CD4-positive, alpha-beta T cell treated with Interferon alpha-2 for 1 hour (primary cell): ENCODE measurements at places on chromosomes 16 and 17.

- no peak for DNase-seq
Observed at GRCh38 chr17:31313982-31314781, at the start of gene EVI2B. EVI2B (minus strand) TSS chr17:31314054; CDS start chr17:31305609, 8,445 bp downstream.

GRCh38 chr16:81937305-81938038, 73.8 kb downstream of the SDR42E1 start:
- DNase-seq, result no peak

- DNase-seq, result no peak
Observed at GRCh38 chr17:78885956-78886355, 17.0 kb downstream of the CEP295NL start.

DNA sequence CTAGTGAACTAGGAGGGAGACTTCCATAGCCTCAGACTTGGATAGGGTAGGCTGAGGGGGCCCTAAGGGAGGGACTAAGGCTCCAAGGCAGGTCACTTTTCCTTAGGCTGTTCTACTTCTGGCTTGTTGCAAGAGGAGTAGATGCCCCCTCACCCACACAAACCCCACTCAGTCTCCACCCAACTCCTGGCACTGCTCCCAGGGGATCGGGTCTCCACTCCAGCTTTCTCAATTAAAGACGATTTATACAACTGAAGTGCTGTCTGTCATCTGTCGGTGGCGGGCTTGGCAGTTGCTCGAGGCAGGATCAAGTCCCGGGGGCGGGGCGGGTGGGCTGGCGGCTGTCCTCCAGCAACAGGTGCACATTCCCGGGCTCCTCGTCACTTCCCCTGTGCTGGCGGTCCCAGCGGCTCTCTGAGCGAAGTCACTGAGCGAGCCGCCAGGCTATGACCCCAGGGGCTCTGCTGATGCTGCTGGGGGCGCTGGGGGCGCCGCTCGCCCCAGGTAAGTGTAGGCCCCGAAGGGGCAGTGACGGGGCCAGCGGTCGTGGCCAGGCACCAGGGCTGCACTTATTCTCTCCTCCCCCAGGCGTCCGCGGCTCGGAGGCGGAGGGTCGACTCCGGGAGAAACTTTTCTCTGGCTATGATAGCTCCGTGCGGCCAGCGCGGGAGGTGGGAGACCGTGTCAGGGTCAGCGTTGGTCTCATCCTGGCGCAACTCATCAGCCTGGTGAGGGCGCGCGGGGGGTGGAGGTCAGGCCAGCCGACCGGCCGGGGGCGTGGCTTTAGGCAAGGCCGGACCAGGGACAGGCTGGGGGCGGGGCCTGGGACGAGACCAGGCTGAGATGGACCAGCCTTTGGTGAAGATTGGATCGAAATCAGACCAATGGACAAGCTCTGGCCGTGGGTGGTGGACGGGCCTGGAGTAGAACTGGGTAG, at the start of gene CHRNB1:
Gene CHRNB1, plus strand, starts transcription at position 380 of the 937 bp plus-strand sequence. Its CDS starts 67 bp downstream, at position 447.
- DNase-seq, result no peak

GRCh38 chr17:40313668-40314583, 4.9 kb downstream of the RARA start:
- DNase-seq, result no peak

DNA sequence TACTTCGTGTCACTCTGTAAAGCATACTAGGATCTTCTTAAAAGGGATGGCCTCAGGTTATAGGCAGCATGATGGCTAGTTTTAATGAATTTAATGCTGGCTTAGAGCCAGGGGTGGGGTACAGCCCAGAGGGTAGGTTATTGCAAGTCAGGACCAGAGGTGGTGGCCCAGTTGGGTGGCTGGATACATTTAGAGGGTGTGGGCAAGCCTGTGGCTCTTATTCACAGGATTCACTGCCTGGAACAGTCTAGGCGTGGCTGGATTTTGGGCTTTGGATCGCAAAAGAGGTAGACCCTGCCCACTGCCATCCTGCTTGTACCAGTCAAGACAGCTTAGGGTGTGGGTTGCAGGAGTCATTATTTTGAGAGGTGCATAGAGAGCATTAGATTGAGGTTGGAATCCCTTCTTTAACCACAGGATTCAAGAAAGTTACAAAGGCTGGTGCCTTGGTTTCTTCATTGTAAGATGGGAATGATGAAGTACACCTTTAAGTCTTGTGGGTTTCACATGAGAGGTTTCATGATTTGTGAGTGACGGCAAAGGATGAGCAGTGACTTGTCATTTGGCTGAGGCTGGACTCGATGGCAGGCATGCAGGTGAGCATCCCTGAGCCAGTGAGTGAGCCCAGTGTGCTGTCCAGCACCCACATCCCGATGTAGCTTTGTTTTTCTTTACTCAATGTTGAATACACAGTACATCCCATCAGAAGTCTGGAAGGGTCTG, 85.2 kb downstream of the KSR1 start:
- no peak for DNase-seq

- no peak for DNase-seq
Observed at GRCh38 chr17:32953857-32954256, 25.9 kb downstream of the TMEM98 start.

DNA sequence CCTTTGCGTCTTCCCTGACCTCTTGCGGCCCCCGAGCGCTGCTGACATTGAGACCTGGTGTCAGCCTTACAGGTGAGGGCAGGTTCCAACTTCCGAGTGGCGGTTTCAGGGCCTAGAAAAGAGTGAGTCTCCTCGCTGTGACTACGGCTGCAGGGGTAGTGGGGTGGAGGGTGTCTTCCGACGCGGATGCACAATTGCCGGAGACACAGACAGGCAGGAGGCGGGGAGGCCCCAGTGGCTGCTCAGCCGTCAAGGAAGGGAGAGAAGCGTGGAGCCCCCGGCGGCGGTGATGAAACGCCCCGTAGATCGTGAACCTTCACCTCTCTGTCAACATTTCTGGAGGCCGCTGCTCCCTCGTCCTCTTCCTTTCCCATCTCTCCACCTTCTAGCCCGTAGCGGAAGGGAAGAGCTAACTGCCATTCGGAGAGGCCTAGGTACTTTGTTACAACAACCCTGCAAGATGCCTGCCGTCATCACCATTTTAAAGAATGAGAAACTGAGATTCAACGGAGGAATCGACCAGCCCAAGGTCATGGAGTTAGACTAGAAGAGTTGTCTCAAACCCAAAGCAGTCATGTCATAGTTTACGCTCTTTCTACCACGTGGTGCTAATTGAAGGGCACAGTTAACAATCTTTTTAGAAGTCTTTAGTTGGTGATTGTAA, 485 bp downstream of the DNAJA3 start:
- DNase-seq, result no peak

- DNase-seq, result no peak
Observed at GRCh38 chr17:41784207-41784744, 2.2 kb downstream of the JUP start.

DNA sequence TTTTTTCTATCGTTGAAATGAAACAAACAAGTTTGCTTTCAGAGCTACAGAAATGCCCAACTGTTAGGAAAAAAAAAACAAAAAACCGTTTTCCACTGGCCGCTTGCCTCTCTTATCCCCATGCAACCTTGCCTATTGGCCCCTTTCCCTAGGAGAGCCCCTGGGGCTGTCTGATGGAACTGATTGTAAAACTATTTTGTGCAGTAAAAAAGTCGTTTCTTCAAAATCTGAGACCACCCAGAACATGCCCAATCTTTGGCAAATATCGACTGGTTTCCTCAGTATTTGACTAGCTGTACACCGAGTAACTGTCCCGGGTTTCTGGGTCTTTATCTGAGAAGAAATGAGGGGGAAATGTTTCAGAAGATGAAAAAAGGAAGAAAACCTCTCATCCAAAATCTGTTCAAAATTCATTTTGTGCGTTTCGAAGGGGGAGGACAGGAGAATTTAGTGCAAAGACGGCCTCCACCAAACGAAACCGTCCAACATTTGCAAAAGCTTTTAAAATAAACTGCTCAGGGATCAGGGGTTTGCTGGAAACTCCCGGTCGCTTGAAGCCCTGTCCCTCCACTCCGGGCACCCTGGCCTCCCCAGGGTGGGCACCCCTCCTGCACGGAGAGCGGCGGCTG, 1.1 kb upstream of the GNAO1 start:
- no peak for DNase-seq

DNA sequence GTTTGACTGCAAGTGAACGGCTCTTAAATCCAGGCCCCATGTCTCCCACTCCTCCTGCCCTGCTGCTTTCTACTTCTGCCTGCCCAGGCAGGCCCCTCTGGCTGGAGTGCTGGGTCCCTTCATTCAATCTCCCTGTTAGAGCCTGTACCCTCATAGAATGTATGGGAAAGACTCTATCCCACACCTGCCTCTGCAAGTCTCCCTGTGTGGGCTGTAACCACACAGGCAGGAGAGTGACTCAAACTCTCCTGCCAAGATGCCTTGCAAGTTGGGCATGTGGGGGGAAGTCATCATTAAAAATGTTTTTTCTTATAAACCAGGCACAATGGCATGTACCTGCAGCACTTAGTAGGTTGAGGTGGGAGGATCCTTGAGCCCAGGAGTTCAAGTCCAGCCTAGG, 77.5 kb downstream of the PLXDC1 start:
- no peak for DNase-seq

DNA sequence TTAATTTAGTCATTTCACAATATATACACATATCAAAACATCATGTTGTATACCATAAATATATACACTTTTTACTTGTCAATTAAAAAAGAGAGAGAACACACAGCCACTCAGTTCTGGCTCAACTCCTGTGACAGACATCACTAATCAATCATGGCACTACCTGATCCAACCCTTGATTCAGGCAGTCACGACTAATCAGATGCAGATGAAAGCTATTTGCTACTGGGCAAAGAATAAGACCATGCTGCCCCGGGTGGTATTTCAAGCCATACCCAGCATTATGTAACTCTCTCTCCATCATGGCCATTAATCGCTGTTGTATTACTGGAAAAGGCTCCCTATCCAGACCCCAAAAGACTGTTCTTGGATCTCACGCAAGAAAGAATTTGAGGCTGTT, 345.7 kb downstream of the HAPSTR1 start:
- no peak for DNase-seq

DNA sequence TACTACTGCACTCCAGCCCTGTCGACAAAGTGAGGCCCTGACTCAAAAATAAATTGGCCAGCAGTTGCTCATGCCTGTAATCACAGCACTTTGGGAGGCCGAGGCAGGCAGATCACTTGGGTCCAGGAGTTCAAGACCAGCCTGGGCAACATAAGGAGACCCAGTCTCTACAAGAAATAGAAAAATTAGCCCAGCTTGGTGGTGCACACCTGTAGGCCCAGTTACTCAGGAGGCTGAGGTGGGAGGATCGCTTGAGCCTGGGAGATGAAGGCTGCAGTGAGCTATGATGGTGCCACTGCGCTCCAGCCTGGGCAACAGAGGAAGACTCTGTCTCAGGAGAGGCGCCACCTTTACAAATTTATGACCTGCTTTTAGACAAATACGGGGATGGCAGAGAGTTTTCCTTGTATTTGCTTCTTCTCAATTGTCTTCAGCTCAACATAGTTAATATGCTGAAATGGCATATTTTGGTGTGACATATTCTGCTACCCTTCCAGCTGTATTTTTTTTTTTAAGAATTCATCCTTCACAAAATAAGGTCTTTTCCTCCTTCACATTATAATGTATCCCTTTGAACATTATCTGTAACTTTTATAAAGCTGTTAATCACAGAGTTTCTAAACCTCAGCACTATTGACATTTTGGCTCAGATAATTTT, 21.1 kb upstream of the YPEL2 start:
- no peak for DNase-seq
